Stimulated activated CD4-positive, alpha-beta T cell treated with anti-CD3 and anti-CD28 coated beads, Interleukin-1b, Interleukin-23, amount 100 ng/mL, for 4 hours (primary cell): ENCODE measurements at places on chromosomes 16 and 17.
A peak's percentile ranks its signal among the peaks of the same experiment; 100 is the strongest.

GRCh38 chr17:6388416-6388815, 46.5 kb downstream of the AIPL1 start:
- DNase-seq = no peak

DNA sequence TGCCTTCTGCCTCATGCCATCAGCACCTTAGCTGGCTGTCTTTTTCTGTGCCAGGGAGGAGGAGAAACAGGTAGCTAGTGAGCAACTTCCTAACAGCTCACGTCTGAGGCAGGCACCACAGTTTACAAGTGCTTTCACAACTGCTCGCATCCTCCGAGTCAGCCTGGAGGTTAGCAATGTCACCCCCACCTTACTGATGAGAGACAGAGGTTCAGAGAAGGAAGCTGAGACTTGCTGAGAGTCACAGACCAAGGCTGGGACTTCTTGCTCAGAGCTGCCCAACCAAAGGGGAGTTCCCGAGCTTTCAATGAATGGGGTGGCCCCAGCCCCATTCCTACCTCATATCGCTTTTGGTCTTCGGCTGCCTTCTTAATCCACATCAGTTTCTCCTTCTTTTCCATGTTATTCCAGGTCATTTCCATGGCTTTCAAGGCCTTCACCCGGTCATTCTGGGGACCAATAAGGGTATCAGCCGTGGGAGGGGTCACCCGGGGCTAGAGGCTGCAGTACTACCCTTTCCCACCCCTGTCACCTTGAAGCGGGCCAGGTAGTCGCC, 9.6 kb downstream of the UBTF start:
- DNase-seq = no peak

DNA sequence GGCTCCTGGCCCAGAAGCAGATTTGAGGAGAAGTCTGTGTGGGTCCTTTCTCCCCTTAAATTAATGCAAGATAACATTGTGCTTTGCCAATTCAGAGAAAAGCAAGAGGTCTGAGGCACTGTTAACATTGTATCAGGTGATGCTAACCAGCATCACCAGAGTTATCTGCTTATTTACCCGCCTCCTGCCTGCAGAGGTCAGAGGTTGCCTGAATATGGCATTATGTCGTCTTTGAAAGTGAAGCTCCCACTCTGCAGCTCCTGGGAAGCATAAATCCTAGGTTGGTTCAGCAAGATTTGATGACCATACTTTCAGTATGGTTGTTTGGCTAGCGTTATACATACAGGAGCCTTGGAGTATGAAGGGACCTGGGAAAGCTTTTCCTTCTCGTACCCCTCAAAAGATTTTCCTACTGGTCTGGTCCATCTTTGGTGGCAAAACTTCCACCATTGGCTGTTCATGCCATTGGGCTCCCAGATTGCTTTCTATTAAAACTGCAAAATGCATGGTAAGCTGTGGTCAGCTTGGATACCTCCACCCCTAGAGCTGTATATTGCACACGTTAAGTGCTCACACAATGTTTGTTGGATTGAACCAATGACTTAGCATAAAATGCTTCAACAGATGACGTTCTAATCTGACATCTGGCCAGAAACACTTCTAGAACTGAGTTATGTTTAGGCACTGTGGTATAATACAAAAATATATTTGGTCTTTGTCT, 24.1 kb downstream of the CHD9 start:
- DNase-seq = no peak

DNA sequence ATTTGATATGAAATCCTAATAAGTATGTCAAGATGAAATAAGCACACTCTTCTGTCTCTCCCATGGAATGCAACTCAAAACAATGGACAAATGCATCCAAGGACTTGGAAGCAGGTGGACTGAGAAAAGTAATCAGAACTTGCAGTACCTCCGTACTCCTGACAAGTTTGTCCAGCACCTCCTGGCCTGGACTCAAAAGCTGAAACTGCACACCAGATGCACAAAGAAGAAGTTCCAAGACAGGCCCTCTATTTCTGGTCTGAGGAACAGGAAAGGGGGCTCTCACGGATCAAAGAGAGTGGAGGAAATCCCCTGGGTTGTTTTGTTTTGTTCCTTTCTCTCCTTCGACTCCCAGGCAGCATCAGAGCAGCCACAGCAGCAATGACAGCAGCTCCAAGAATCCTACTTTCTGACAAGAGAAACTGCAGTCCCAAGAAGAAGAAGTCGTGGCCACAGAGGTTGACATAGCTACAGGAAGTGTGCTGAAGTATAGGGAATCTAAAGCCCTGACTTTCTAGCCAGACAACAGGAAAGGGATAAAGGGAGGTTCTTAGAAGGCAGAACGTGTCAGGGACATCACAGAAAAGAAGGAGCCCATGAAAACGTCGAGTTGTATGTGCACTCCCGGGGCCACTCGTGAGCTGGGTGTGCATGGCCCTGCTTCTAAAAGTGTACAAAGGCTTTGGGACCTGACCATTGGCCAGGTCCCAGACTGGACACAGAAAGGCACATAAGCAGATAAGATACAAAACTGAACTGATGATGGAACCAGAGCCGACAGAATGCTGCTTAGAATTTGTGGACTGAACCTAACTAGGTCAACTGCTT, 29.3 kb downstream of the AKAP10 start:
- no peak for DNase-seq

GRCh38 chr17:43813386-43813785, 19.6 kb downstream of the MPP3 start:
- no peak for DNase-seq

- DNase-seq = no peak
These were observed 27.0 kb downstream of the ATP6V0A1 start for GRCh38 chr17:42485680-42486079.

GRCh38 chr17:42845918-42846593, 1.7 kb downstream of the AOC2 start:
- no peak for DNase-seq

DNA sequence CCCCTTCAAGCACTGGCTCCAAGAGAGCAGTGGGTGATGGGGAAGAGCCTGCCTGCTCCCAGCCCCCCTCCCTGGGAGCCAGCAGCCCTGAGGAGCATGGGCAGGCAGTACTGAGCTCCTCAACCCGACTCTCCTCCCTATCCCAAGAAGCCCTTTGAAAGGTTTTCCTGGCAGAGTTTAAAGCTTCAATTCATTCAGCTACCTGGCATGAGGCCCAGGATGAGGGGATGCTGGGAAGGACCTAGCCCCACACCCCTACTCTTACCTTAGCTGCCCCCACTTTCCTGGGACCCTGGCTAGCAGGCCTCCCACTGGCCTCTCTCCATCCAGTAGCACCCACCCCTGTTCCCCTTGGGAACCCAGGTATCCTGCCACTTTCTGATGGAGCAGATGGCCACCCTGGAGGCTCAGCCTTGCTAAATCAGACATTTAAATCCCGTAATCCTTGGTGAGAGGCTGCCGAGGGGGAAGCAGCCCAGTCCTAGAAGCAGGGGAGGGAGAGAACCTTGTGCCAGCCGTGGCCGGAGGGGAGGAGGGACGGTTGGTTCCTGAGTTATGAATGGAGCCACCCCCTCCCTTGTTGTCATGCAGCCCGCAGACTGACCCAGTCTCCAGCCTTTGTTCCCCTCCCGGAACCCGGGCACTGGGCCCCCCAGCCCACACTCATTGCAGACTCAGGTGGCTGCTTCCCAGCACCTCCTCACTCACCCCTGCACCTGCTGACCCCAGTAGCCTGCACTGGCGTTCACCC, 17.1 kb downstream of the ATP1B2 start:
- no peak for DNase-seq

DNA sequence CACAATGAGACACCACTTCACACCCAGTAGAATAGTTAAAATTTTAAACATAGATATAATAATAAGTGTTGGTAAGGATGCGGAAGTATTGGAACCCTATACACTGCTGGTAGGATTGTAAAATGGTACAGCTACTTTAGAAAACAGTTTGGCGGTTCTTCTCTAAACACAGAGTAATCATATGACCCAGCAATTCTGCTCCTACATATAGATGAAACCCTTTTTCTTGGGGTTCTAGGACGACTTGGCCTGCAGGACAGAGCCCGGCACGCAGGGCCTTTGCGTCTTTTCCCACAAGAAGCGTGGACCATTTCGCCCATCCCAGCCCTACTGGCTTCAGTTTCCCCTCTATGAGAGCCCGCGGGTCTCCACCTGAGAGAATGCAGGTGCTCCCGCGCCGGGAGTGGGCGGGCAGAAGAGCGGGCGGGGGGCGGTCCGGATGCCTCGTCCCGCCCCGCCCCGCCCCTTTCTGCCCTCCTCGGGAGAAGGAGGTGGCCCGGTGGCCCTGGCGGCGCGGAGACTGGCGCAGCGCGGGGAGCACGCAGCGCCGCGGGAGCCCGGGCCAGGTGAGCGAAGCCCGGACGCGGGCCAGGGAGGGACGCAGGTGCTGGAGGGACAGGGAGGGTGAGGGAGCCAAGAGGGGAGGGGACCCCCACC, at the start of gene SDR42E2:
SDR42E2 (plus strand) TSS at position 508 of the 657 bp plus-strand sequence. CDS start 3,077 bp downstream, outside the sequence.
- peak; percentile 49 for DNase-seq

DNA sequence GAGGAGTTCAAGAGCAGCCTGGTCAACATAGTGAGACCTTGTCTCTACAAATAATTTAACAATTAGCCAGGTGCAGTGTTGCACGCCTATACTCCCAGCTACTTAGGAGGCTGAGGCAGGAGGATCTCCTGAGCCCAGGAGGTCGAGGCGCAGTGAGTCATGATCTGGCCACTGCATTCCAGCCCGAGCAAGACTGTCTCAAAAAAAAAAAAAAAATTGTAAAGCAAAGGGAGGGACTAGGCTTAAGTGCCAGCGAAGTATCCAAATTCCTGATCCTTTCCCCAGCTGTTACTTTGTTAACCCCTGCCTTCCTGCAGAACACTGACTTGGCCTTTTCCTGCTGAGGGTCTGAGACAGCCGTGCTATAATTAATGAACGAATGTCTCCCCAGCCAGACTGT, 2.7 kb downstream of the GDPD3 start:
- no peak for DNase-seq

GRCh38 chr17:48155889-48156611, 48.5 kb downstream of the SNX11 start:
- DNase-seq = no peak

GRCh38 chr17:83115832-83116231, 36.4 kb downstream of the METRNL start:
- no peak for DNase-seq

DNA sequence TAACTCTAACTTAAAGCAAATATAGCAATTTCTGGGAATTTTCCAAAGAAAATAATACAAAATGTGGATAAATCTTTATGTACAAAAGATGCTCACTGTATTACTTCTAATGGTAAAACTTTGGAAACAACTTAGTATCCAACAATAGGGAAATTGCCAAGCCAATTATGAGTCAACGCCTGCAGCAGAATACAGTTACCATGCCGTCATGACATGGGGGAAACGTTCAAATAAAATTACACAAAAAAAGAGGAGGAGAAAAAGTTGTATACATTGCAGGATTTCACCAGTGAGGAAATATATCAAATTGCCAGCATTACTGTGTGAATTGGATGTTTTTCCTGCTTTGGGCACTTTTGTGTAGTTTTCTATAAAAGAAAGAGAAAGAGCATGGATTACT, 469.6 kb downstream of the SOX9 start:
- no peak for DNase-seq

DNA sequence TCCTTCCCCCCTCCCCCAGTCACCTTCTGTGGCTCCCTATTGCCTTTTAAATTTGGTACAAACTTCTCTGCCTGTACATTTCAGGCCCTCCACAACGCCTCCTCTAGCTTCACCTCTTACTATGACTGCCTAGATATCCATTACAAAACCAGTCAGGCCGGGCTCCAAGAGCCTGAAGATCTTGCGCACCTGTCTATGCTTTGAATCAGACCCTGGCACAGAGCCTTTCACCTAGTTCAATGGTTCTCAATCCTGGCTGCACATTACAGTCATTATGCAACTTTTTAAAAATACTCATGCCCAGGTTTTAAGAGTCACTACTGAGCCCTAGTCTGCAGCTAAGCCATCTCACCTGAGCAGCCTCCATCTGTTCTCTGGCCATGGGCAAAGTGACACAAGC, 1.6 kb upstream of the GAS7 start:
- no peak for DNase-seq

DNA sequence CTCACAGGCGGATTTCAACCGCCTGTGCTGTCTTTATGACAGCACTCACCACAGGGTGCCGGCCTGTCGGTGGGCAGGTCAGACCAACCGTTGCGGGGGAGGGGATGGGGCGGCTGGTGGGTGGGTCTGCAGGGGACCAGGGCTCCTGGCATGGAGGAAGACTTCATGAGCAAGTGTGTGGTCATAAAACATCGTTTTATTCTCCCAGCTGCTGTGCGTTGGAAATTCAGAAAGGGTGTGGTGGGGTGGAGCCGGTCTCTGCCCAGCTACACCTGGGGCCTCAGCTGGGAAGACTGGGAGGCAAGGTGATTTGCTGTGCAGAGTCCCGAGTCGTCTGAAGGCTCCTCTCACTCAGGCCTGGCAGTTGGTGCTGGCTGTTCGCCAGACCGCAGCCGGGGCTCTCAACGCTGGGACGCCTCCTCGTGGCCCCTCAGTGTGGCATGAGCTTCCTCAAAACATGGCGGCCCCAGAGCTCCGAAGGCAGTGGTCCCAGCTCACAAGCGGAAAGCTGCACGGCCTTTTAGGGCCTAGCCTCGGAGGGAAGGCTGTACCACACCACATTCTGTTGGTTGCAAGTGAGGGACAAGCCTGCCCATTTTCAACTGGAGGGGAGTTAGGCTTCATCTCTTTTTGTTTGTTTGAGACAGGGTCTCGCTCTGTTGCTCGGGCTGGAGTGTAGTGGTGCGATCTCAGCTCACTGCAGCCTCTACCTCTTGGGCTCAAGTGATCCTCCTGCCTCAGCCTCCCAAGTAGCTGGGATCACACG, 45.8 kb upstream of the GSE1 start:
- DNase-seq = no peak

DNA sequence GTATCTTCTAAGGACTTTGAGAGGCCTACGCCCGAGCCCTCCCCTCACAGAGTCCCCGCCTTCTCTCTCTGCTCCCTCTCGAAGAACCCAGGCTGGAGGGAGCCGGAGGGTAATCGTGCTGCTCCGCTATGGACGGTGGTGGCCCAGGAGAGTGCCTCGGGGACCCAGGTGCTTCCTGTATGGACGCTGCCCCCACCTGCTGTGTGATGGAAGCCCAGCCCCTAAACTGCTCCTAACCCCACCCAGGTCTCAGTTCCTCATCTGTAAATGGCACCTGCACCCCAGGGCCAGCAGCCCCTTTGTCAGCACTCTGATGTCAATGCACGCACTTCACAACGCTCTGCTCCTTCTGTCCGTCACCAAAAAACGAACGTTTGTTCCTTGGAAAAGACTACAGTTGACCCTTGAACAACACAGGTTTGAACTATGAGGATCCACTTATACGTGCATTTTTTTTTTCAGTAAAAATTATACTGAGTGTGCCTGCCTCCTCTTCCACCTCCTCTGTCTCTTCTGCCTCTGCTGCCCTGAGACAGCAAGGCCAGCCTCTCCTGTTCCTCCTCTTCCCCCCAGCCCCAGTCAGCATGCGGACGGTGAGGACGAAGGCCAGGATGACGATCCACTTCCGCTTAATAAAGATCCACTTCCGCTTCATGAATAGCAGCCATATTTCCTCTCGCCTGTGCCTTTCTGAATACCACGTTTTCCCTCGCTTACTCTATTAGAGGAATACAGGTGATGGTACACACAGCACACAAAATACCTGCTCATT, 118.3 kb downstream of the BANP start:
- no peak for DNase-seq

GRCh38 chr16:86534779-86535615, 20.0 kb downstream of the MTHFSD start:
- DNase-seq = no peak
